ENCODE measurements at places on chromosomes 7 and 10.

- no peak overlapping the region for H3K4me3 ChIP-seq
- no peak for DNase-seq
- H3K36me3 ChIP-seq = no peaks in the 10 kb centered on the region
- H3K27me3 ChIP-seq = no peaks in the 10 kb centered on the region
- peaks cover 3% of the 10 kb centered on the region for H3K4me1 ChIP-seq
These were observed 58.3 kb upstream of the GTF2I start for GRCh38 chr7:74599244-74599643.

DNA sequence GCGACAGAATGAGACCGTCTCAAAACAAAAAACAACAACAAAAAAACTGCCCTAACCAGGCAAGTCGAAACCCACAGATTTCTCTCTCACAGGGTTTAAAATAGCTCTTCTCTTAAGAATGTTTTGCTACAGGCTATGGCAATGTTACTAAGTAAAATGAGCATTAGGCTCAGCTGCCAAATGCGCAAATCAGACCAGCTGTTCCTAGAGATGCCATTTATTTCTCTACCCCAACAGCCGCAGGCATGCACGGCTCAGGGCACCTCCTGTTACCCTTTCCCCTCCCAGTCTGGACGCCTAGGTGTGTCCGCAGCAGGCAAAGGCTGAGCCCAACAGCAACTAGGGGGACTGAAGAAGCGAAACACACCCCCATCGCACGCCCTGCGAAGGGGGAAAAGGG, 168.3 kb upstream of the MBL2 start:
- no peak overlapping the region for H3K27ac ChIP-seq
- no peaks in the 10 kb centered on the region for H3K4me1 ChIP-seq
- no peaks in the 10 kb centered on the region for H3K27me3 ChIP-seq
- DNase-seq = no peak
- H3K36me3 ChIP-seq = no peaks in the 10 kb centered on the region

DNA sequence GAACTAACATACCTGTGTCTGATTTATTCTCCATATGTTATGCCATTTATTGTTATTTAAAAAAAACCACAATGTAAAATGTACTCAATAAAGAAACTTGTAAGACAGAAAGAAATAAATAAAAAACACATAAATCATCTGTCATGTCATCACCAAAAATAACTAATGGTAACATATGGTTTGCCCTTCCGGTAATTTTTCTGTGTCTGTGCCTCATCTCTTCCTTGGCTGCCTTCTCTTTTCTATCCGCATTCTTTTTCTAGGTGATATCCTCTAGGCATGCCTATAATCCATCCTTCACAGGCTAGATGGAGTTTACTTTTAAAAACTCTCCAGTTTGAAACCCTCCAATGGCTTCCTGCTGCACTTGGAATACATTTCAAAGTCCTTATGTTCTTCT, 304.0 kb upstream of the ETV1 start:
- H3K36me3 ChIP-seq = peaks cover 1% of the 10 kb centered on the region
- no peak overlapping the region for H3K4me3 ChIP-seq
- H3K27ac ChIP-seq = no peak overlapping the region
- no peaks in the 10 kb centered on the region for H3K4me1 ChIP-seq
- no peak for DNase-seq

- H3K27me3 ChIP-seq = no peaks in the 10 kb centered on the region
- peaks cover 32% of the 10 kb centered on the region for H3K36me3 ChIP-seq
- DNase-seq = no peak
- H3K4me3 ChIP-seq = peak overlapping the region; percentile 82
- H3K27ac ChIP-seq = peak overlapping the region; percentile 98
These were observed 36.7 kb downstream of the VOPP1 start for GRCh38 chr7:55535617-55536016.

DNA sequence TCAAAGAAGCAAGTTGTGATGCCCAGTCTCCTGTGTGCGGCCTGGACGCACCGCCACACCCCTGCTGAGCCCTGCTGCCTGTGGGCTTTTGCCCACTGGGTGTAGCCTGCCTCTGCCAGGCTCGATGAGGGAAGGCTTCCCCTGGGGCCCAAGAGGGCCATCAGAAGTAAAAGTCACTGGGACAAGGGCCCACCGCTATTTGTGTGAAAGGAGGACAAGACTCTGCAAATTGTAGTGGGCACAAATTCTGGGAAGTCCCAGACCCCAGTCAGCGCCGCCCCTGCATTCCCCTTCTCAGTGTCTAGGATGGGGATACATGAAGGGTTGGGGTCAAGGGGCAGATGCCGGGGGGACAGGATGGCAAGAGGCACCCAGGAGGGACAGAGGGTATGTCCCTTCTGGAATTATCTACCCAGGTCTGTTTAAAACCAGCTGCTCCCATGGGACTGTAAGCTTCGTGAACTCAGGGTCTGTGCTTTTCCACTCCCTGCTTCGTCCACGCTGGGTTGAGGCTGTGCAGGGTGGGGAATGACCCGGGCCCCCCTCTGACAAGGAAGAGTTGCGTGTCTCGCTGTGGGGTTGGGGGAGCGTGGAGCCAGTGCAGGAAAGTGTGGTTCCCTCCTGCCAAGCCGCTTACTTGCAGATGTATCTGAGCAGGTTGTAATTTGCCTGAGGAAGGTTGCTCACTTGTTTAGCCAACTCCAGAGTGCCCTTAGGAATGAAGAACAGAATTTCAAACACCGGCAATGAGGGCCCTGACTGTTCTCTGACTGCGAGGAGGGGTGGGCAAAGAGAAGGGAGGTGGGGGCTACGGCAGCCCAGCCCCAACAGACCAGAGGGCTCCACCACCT, 147.2 kb downstream of the MAPK8 start:
- no peaks in the 10 kb centered on the region for H3K27me3 ChIP-seq
- DNase-seq = no peak
- H3K4me3 ChIP-seq = no peak overlapping the region
- H3K27ac ChIP-seq = no peak overlapping the region
- no peaks in the 10 kb centered on the region for H3K36me3 ChIP-seq
- no peaks in the 10 kb centered on the region for H3K4me1 ChIP-seq

GRCh38 chr10:33134011-33134751, 176.2 kb upstream of the ITGB1 start:
- no peak overlapping the region for H3K4me3 ChIP-seq
- H3K27me3 ChIP-seq = no peaks in the 10 kb centered on the region
- peaks cover 56% of the 10 kb centered on the region for H3K4me1 ChIP-seq
- no peaks in the 10 kb centered on the region for H3K36me3 ChIP-seq
- peak overlapping the region; percentile 74 for H3K27ac ChIP-seq

GRCh38 chr7:64992971-64993370, 2.1 kb upstream of the ZNF117 start:
- H3K36me3 ChIP-seq = peaks cover 25% of the 10 kb centered on the region
- no peak overlapping the region for H3K4me3 ChIP-seq
- DNase-seq = no peak
- H3K27ac ChIP-seq = no peak overlapping the region
- H3K27me3 ChIP-seq = no peaks in the 10 kb centered on the region

GRCh38 chr7:98294798-98295382, 13.4 kb downstream of the BRI3 start:
- no peak for DNase-seq
- no peaks in the 10 kb centered on the region for H3K36me3 ChIP-seq
- no peak overlapping the region for H3K27ac ChIP-seq

Data from T-helper 2 cell treated with Interferon-gamma antibody and Interleukin-4, amounts not matched to agents 5 μg/mL and 100 μg/mL, for 36 hours (primary cell).